ENCODE measurements at places on chromosomes 3 and 15.
A peak's percentile ranks its signal among the peaks of the same experiment; 100 is the strongest.

GRCh38 chr3:8562081-8562595 lies 60.5 kb downstream of the LMCD1 start:
- no peak for DNase-seq

- DNase-seq: no peak
Measured at GRCh38 chr3:22969276-22969675, 233.9 kb upstream of the UBE2E2 start.

DNA sequence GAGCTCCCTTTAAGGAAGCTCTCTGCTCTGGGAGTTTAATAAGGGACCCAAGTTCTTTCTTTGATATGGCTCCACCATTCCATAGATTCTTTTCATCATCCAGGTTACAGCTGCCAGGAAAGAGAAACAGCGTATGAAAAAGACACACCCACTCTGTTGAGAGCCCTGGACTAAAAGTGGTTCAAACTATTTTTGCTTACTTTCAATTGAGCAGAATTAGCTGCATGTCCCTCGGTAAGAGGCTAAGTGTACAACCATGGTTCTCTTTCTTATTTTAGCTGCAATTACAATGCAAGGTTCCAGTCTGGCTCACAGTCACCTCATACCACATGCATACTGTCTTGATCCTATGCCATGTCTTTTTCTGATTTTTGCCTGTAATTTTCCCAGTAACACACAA lies 1288.3 kb downstream of the NSUN3 start:
- DNase-seq: no peak

DNA sequence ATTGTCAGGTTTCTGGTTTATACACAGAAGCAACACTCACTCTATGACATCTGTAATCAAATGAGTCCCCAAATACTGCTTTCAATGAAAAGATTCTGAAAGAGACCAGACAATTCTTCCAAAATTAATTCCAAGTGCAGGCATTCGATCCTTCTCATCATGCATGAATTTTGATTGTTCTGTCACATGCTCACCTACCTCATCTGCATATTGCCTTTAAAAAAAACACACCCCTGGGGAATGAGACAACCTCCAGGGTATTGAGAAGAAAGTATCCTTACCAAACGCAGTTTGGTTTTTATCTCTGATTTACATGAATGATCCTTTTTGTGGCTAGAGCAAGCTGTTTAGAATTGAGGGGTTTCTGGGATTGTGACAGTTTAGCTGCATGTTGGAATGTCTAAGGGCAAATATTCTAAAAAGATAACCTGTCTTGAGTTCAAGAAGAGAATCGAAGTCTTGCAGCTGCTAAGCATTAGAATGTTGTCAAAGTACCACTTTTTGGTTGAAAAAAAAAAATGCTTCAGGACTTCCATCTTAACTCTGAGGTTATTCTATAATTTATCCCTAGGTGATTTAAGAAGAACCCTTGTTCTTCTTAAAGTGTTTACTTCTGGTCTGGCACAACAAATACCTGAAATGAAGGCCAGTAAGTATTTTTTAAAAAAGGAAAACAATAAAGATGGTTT lies 653.1 kb downstream of the RBMS3 start:
- no peak for DNase-seq

GRCh38 chr3:58722561-58722960 lies 56.0 kb upstream of the FAM3D start:
- no peak for DNase-seq

DNA sequence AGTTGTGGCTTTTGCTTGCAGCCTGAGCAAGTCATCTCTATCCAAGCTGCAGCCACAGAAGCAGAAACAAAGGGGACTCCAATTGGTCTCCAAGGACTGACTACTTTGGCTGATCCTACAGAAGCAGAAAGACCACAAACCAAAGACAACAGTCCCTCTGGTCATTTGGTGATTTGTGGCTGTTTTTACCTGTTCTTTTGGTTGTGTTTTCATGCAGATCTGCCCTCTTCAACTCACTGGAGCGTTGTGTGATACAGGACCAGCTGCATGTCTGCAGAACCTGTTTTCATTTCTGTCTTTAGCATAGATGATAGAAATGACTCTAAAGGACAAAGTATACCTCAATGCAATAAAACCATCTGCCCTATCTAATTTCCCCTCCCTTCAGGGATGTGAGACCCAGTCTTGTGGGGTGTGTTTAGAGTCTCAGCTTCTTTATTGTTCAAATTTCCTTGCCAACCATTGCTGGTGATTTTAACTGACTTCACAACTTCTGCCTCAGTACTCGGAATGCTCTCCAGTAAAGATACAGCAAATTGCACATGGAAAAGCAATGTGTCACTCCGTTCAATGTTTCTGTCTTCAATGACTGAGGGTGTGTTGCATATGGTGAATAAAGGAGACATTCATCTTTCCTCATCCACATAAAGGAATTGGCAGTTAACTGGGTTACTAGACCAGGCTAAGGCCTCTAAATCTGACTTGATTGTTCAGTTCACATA lies 48.9 kb upstream of the SLC7A14 start:
- DNase-seq: no peak

DNA sequence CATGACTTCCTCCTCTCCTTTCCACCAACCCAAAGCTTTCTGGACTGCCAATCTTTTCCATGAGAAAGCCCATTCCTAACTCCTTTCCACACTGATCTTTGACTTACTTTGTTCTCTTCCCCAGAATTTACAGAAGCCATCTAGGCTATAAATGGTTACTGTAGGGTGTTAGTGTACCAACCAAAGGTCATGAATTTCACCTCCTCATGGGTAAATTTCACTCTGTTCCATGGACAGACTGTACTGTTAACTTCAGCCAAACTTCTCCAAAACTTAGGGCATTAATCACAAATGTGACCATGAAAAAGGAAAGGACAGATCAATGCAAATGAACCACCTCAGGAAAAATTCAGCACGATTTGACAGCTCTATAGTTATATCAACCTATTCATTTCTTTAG lies 54.9 kb downstream of the ATOSA start:
- no peak for DNase-seq

- no peak for DNase-seq
Measured at GRCh38 chr3:60475096-60475495, 776.2 kb downstream of the FHIT start.

GRCh38 chr15:78360958-78361718 lies 21.0 kb downstream of the CRABP1 start:
- DNase-seq: no peak

DNA sequence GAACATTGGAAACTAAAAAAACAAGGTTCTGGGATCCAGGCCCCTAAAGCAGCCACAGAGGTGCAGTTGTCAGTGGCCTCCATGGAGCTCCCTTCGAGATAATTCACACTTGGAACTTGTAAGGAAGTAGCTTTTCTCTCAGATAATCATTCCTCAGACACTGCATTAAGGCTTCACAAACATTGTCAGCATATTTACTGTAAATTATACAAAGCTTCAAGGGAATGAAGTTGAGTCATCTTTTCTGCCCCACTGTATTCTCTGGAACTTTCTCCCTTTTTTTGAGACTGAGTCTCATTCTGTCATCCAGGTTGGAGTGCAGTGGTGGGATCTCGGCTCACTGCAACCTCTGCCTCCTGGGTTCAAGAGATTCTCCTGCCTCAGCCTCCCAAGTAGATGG lies 7.1 kb downstream of the BLOC1S6 start:
- DNase-seq: no peak

GRCh38 chr3:42891042-42891441 lies 14.9 kb upstream of the ZNF662 start:
- DNase-seq: no peak

- DNase-seq: no peak
Measured at GRCh38 chr3:177294221-177294620, 96.9 kb upstream of the TBL1XR1 start.

DNA sequence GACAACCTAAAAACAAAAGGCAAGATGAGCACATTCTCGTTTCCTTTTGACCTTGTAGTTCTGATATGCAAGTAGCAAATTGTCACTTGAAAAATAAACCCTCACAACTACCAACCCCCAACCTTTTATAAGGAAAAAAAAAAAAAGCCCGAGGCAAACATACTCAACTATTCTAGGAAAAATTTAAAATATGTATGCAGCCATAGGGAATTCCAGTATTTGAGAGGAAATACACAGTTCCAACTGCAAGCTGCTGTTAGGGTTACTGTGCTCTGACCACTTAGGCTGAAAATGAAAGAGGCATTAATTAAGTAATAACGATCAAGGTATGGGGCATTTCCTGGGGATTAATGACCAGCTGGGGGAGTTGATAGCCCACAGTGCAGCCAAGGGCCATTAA lies 281.9 kb upstream of the DPH6 start:
- DNase-seq: no peak

DNA sequence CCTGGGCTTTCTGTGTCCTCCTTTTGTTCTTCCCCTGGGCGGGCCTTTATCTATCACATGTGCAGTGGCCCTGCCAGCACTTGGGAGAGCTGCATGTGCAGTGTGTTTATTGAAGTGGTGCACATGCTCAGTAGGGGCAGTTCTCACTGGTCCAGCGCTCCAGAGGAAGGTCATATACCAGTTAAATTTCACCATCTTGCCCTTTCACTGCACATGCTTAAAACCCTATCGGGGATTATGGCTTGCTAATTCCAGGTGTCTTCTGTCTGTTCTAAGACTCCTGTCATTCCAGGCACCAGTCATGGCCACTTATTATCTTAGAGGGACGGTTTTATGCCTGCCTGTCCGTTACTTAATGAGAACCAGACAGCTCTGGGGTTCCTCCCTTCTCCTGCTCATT lies 52.2 kb downstream of the ROPN1B start:
- DNase-seq: no peak

DNA sequence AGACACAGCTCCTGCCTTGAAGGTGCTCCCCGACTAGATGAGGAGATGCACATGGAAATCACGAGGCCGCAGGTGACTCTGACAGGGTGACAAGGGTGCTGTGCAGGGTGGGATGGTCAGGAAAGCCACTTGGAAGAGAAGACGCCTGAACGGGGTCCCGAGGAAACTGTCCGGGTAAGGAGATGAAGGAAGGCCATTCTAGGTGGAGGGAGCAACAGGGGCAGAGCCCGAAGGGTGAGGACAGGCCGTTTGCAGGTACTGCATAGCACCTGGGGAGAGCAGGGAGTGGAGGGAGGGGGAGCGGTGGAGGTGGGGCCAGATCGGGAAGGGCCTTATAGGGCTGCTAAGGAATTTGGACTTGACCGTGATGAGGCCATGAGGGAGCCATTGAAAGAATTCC lies 105.6 kb upstream of the DLG1 start:
- DNase-seq: no peak

DNA sequence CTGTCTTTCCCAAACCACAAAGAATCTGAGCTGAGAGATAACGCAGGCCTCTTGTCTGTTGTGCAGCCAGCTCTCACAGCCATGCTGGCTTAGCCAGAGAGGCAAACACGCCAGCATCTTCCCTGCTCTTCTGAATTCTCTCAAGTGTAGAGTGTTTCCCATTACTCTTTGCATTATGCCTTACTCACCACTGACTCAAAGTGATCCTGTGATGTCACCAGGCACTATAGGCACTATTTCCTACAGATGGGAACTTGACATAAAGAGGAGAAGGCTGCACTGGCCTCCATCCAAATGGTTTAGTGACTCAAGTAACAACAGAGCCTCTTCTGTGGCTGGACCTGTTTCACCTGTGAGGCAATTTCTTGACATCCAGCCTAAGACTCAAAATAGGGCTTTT lies 44.4 kb downstream of the PDZRN3 start:
- DNase-seq: no peak

DNA sequence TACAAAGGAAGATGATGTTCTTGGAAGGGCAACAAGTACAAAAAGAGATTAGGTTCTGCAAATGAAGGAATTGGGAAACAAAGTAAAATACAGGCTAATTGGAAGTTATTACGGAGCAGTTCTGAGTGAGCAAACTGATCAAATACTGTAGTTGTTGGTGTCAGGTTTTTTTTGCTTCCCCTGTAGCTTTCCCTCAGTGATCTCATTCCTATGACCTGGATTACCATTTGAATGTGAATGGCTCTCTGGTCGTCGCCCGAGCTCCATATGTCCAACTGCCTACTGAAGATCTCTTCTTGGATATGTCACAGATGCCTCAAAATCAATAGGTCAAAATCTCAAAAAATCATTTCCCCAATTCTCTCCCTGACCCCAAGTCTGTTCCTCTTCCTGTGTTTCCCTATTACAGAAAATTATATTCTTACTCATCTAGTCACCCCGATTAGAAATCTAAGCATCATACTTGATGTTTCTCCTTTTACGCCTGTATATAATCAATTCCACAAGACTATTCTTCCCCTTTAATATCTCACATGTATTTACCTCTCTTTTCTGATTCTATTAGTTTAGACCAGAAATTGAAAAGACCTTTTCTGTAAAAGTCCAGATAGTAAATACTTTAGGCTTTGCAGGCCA lies 29.0 kb downstream of the GOLM2 start:
- DNase-seq: no peak

- DNase-seq: no peak
Measured at GRCh38 chr15:62244762-62245161, 79.7 kb upstream of the C2CD4B start.

DNA sequence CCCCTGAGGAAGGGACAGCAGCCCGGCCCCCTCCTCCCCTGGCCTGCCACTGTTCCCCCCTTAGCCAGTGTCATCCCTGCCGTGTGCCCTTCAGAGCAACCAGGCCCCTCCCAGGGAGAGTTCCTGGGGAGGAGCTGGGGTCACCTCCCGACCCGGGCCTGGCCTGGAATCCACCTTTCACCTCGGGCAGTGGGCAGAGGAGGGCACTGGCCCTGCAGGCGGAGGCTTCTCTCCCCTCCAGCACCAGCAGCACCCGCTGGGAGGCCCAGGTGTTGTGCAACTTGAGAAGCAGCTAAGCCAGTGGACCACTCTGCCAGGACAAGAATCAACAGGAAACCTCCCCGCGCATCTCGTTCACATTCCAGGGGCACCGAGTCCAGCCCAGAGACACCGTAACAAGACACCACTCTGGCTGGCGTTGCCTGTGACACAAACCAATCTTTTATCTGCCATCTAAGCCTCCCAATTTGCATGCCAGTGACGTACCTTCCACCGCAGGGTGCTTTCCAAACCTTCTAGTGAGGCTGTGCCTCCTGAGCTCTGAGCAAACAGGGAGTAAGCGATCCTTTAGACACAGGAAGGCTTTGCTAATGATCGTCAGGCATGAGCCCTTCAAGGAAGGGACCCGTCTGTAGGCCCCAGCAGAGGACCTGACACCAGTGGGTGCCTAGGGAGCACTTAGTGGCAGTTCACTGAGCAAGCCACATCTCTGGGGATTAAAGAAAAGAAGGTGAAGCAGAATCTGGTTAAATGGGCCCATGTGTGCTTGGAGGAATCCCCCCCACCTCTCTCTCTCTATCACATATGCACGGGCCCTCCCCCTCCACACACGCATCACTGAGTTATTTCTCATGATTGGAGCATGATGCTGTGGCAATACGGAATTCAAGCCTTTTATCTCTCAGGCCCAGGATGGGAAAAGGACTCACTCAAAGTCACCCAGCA lies 98.9 kb upstream of the TLE3 start:
- DNase-seq: peak; percentile 68

DNA sequence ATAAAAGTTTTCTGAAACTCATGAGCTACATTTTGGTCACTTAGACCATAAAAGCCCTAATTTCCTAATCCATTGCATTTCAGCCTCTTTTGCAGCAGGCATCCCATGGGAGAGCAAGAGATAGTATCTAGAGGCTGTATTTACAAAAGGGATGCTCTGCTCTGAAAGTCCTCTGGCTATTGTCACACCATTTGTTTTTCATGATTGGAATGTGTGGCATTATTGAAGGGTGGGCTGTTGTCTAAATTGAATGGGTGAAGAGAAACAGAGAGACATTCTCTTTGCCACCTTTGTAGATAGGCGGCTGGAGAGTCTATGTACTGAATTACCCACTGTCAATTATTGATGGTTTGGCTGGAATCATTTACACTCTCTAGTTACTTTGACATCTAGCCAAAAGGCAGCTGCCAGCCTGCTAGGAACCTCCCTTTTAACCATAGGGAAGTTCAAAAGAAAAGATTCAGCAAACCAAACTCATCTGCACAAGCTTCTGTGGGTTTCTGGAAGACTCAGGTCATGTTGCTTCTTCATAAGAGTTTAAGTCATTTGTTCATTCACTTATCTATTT lies 89.8 kb upstream of the RARB start:
- no peak for DNase-seq
